ENCODE measurements at places on chromosomes 11 and 22.

DNA sequence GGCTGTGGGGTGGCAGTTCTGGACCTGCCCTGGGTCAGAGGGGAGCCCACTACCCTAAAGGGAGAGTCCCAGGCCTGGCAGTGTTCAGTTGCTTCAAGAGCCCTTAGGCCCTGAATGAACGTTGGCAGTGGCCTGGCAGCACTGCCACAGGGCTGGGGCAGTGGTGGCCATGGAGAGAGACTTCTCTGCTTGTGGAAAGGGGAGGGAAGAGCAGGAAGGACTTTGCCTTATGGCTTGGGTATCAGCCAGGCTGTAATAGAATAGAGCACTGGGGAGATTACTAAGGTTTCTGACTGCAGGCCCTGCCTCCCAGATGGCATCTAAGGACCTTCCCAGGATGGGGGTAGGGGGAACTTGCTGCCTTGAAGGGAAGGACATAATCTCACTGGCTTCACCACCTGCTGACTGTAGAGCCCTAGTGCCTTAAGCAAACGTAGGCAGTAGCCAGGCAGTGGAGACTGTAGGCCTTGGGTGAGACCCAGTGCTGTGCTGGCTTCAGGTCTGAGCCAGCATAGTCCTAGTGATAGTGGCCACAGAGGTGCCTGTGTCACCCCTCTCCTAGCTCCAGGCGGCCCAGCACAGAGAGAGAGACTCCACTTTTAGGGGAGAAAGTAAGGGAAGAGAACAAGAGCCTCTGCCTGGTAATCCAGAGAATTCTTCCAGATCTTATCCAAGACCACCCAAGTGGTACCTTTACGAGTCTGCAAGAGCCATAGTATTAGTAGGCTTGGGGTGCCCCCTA is 27.6 kb downstream of the PLA2G6 start:
- no peak for DNase-seq
- no peaks in the 10 kb centered on the region for H3K27me3 ChIP-seq
- H3K36me3 ChIP-seq = no peaks in the 10 kb centered on the region
- no peak overlapping the region for H3K27ac ChIP-seq
- no peak overlapping the region for H3K4me3 ChIP-seq

DNA sequence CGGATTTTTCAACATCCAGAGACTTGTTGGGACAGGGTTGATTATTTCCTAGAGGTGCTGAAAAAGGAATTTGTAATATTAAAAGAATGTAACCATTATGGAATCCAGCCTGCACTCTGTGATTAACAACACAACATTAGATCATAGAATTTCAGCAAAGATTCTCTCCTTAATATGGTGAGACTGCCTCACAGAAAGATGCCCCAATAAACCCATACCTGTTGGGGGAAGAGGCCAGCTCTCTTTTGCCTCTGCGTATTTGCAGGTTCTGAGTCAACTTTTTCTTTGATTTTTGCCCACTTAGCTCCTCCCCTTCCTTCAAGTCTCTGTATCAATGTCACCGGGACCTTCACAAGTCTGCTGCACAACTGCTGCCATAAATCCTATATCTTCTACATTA is 12.4 kb upstream of the MTMR3 start:
- no peak overlapping the region for H3K4me3 ChIP-seq
- H3K4me1 ChIP-seq = peaks cover 24% of the 10 kb centered on the region
- no peak overlapping the region for H3K27ac ChIP-seq
- no peak for DNase-seq
- H3K27me3 ChIP-seq = no peaks in the 10 kb centered on the region
- H3K36me3 ChIP-seq = no peaks in the 10 kb centered on the region

DNA sequence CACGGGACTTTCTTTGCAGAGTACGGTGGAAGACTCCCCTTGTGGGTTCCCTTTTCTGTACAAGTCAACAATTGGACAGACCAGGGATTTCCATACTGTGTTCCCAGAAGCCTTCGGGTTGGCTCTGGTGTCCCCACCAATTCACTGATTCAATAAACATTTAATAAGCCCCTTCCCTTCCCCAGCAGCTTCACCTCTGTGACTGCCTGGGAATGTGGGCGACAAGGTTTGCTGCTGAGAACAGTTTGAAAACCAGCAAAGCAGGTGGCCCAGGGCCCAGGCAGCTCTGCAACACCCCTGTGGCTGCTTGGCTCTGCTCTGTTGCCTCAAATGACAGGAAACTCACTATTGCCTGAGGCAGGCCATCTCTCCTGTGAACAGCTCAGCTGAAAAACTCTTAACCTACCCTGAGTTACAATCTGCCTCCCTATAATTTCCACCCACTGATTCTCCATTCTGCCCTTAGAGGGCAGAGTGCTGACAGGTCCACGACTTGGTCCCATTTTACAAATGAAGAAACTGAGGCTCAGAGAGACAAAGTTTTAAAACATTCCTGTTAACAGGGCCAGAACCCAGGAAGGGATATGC is 10.4 kb downstream of the ADORA2A start:
- DNase-seq = no peak
- peak overlapping the region; percentile 79 for H3K27ac ChIP-seq
- H3K36me3 ChIP-seq = no peaks in the 10 kb centered on the region
- no peaks in the 10 kb centered on the region for H3K27me3 ChIP-seq
- peaks cover 76% of the 10 kb centered on the region for H3K4me1 ChIP-seq
- no peak overlapping the region for H3K4me3 ChIP-seq

- no peak overlapping the region for H3K4me3 ChIP-seq
- peaks cover 27% of the 10 kb centered on the region for H3K27me3 ChIP-seq
- H3K4me1 ChIP-seq = peaks cover 5% of the 10 kb centered on the region
- H3K36me3 ChIP-seq = no peaks in the 10 kb centered on the region
Observed at GRCh38 chr11:119789766-119790407, 60.9 kb upstream of the NECTIN1 start.

DNA sequence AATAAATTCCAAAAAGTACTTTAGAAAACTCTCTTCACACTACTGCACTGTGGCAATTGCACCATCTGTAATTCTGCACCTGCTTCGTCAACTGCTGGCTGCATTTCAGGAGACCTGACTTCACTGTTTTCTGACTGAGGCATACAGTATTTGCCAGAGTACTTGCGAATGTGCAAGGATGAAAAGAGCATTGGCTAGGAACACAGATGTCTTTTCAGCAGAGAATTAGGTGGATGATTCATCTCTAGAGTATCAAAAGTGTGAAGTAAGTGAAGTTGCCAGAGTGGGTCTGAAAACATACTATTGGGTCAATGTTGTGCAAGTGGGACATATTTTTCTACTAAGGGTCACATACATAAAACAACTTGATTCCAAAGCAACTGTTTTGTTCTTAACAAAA is 427.5 kb upstream of the CCDC90B start:
- no peak overlapping the region for H3K4me3 ChIP-seq
- no peak for DNase-seq
- no peaks in the 10 kb centered on the region for H3K36me3 ChIP-seq
- H3K4me1 ChIP-seq = peaks cover 3% of the 10 kb centered on the region
- no peaks in the 10 kb centered on the region for H3K27me3 ChIP-seq

- H3K4me1 ChIP-seq = no peaks in the 10 kb centered on the region
- H3K4me3 ChIP-seq = no peak overlapping the region
- H3K27ac ChIP-seq = no peak overlapping the region
- no peaks in the 10 kb centered on the region for H3K27me3 ChIP-seq
Observed at GRCh38 chr11:64216879-64217278, 9.1 kb downstream of the TRPT1 start.

- H3K27ac ChIP-seq = no peak overlapping the region
- H3K4me3 ChIP-seq = no peak overlapping the region
- H3K36me3 ChIP-seq = no peaks in the 10 kb centered on the region
- no peaks in the 10 kb centered on the region for H3K27me3 ChIP-seq
- peaks cover 5% of the 10 kb centered on the region for H3K4me1 ChIP-seq
- no peak for DNase-seq
Observed at GRCh38 chr11:46309814-46310259, 32.4 kb downstream of the CREB3L1 start.

DNA sequence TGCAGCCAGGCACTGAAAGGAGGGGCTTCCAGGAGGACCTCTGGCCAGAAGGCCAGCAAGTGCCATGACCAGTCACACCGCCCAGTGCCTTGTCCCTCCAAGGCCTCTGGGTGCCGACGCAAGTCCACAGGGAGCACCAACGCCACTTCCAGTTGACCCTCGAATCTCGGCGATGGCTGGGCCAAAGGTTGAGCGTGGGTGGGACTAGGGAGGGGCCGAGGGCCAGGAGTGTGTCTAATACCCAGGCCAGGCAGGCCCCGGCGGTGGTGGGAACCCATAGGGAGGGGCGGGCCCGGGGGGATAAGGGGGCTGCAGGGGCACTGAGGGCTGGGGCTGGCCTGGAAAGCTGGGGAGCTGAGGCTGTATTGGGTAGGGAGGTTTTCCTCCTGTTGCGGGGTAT is 29.3 kb downstream of the CD5 start:
- peaks cover 14% of the 10 kb centered on the region for H3K36me3 ChIP-seq
- peaks cover 24% of the 10 kb centered on the region for H3K4me1 ChIP-seq
- H3K27ac ChIP-seq = no peak overlapping the region
- no peak for DNase-seq
- H3K27me3 ChIP-seq = no peaks in the 10 kb centered on the region
- no peak overlapping the region for H3K4me3 ChIP-seq

GRCh38 chr22:21632237-21632895 is at the start of gene CCDC116:
Gene CCDC116 (plus strand): TSS chr22:21632760. CDS start chr22:21633182, 422 bp downstream.
- H3K4me3 ChIP-seq = no peak within 1 kb of the TSS
- H3K27me3 ChIP-seq = no peaks in the 10 kb centered on the region
- DNase-seq = no peak
- no peak within 1 kb of the TSS for H3K27ac ChIP-seq

DNA sequence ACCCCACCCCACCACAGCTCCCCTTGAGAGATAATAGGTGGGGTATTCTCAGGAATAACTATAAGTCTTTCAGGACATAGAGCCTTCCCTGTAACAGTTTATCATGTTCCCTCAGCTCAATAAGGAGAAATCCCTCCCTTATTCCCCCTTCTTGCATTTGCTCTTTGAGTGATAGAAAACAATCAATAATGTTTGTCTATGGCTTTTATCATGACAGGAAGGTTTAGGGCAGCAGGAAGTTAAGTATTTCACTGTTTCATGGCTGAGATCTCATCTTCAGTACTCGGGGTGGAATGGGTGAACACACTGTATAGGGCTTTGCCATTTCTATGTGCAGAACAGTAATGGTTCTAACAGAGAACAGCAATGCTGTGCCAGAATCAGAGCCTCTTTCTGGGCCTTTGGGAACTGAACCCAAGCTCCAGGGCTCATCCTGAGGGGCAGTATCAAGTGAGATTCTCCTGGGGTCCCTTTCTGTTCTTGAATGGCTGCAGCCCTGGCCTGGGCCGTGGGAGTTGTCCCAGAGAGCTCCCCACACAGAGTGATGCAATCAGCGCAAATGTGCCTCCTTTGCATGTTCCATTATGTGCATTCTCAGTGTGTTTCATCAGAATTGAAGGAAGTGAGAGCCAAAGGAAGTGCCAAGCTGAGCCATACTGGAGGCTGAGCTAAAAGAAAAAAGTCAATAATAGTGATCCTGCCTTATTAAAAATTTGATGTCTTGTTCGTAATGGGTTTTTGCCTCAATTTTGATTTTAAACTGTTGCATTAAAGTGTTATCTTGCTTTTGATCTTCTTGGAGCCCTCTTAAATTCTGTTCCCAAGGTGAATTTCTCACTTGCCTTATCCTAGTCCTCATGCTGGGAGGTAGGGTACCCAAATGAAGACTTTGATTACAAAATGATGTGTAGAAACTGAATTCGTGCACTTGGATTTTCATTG is 2.9 kb upstream of the CYP2R1 start:
- DNase-seq = peak; percentile 30
- peaks cover 24% of the 10 kb centered on the region for H3K4me1 ChIP-seq
- no peak overlapping the region for H3K4me3 ChIP-seq
- H3K27me3 ChIP-seq = no peaks in the 10 kb centered on the region
- no peak overlapping the region for H3K27ac ChIP-seq

- no peaks in the 10 kb centered on the region for H3K4me1 ChIP-seq
- no peaks in the 10 kb centered on the region for H3K27me3 ChIP-seq
- H3K36me3 ChIP-seq = no peaks in the 10 kb centered on the region
- no peak overlapping the region for H3K4me3 ChIP-seq
- no peak overlapping the region for H3K27ac ChIP-seq
Observed at GRCh38 chr11:31240340-31240904, 129.1 kb downstream of the DCDC1 start.

- H3K27me3 ChIP-seq = peaks cover 65% of the 10 kb centered on the region
- no peaks in the 10 kb centered on the region for H3K36me3 ChIP-seq
- H3K4me1 ChIP-seq = no peaks in the 10 kb centered on the region
- DNase-seq = no peak
- no peak overlapping the region for H3K4me3 ChIP-seq
Observed at GRCh38 chr11:131864228-131864627, 493.8 kb downstream of the NTM start.

GRCh38 chr22:37126882-37127281 is 17.4 kb upstream of the TMPRSS6 start:
- H3K27ac ChIP-seq = no peak overlapping the region
- no peaks in the 10 kb centered on the region for H3K4me1 ChIP-seq
- H3K36me3 ChIP-seq = no peaks in the 10 kb centered on the region
- H3K27me3 ChIP-seq = peaks cover 81% of the 10 kb centered on the region

DNA sequence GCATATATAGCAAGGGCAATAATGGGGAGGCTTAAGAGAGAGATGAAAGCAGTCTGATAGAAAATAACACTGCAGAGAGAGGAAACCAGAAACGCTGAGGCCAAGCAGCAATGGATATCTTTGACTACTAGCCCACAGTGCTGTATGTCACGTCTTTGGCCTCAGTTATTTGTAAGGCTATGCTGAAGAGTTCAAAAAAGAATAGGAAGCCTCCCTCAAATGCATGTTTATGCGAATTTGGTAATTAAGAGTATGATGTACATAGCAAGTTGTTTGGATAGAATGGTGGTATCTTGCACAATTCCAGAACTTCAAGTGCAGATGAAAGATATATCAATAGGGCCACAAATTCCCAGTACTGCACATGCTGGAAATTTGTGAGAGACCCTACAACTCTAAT is 89.2 kb downstream of the MPPED2 start:
- peaks cover 8% of the 10 kb centered on the region for H3K4me1 ChIP-seq
- H3K36me3 ChIP-seq = no peaks in the 10 kb centered on the region
- DNase-seq = no peak
- no peaks in the 10 kb centered on the region for H3K27me3 ChIP-seq
- H3K4me3 ChIP-seq = no peak overlapping the region
- H3K27ac ChIP-seq = no peak overlapping the region

DNA sequence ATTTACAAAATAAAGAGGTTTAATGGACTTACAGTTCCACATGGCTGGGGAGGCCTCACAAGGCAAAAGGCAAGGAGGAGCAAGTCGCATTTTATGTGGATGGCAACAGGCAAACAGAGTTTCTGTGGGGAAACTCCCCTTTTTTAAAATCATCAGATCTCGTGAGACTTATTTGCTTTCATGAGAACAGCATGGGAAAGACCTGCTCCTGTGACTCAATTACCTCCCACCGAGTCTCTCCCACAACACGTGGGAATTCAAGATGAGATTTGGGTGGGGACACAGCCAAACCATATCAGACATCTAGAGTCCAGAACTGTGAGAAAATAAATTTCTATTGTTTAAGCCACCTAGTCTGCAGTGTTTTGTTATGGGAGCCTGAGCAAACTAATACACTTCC is 80.8 kb downstream of the ME3 start:
- no peak for DNase-seq
- H3K4me3 ChIP-seq = no peak overlapping the region
- H3K27ac ChIP-seq = no peak overlapping the region
- H3K36me3 ChIP-seq = no peaks in the 10 kb centered on the region
- peaks cover 43% of the 10 kb centered on the region for H3K4me1 ChIP-seq
- H3K27me3 ChIP-seq = no peaks in the 10 kb centered on the region

GRCh38 chr11:30509364-30509763 is 76.8 kb downstream of the MPPED2 start:
- H3K27ac ChIP-seq = no peak overlapping the region
- no peak overlapping the region for H3K4me3 ChIP-seq
- DNase-seq = no peak
- H3K27me3 ChIP-seq = no peaks in the 10 kb centered on the region
- H3K36me3 ChIP-seq = no peaks in the 10 kb centered on the region
- H3K4me1 ChIP-seq = peaks cover 19% of the 10 kb centered on the region

GRCh38 chr22:25663654-25664053 is 78.3 kb upstream of the MYO18B start:
- no peaks in the 10 kb centered on the region for H3K27me3 ChIP-seq
- peak overlapping the region; percentile 34 for H3K27ac ChIP-seq
- DNase-seq = no peak
- H3K4me1 ChIP-seq = peaks cover 51% of the 10 kb centered on the region
- no peaks in the 10 kb centered on the region for H3K36me3 ChIP-seq
